T-helper 2 cell (primary cell): ENCODE measurements at places on chromosomes 4 and X.

GRCh38 chrX:85024044-85024443 is 20.4 kb downstream of the APOOL start:
- no peak for DNase-seq

DNA sequence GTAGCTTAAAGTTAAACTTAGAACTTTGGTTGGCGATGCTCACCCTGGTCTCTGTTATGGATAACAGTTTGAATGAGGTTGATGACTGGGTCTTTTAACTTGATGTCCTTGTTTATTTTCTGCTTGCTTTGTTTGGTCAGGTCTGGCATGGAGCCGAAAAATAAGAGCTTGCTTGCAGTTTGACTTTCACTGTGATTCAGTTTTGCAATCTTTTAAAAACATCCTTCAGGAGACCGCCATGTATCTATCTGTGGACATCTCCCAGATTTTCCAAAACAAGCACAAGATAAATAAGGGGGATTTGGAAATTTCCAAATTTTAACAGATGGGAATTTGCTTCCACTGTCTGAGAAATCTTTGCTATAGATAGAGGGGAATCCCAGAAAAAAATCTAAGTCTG is 246.7 kb downstream of the PALLD start:
- DNase-seq, result no peak

DNA sequence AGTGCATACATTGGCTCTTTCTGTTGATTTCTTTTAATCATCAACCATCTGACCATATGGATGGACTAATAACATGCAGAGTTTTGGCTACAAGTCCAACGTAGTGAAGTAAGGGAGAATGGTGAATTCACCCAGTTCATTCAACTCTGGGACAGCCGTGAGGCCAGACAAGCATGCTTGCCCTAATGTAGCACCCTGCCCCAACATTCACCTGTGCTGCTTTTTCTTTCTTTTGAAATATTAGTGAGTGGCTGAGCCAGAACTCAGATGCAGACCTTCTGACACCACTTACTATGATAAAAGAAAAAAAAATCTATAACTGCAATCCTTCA is 17.5 kb downstream of the ARSJ start:
- no peak for DNase-seq

DNA sequence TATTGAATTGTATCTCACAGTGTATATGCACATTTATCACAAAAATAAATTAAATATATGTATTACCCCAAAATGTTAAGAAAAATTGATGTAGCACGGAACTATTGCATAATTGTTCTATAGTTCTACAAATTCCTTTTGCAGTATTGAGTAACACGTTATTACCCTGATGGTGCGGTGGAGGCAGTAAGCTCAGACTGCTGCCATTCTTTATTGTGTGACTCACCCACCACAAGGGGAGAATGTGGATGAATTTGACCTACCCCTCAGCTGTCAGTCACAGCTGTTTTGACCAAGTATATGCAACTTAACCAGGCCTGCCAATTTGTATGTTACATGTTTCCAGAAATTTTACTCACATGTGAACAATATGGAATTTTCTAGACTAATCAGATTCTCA is 506.6 kb downstream of the SH3BGRL start:
- DNase-seq, result no peak

DNA sequence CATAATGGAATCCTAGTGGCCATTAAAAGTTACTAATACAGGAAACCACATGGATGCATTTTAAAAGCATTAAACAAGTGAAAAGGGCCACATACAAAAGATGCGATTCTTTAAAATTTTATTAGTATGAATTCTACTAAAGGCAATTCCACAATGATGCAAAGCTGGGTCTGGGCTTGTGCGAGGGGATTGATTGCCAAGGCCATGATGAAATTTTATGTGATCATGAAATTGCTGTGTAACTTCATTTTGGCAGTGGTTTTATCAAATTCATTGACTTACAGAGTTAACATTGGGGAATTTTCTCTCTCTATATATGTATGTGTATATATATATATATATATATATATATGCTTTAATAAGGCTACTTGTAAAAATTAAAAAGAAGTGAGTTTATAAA is 1142.5 kb upstream of the IGFBP7 start:
- DNase-seq, result no peak

GRCh38 chr4:185183622-185184281 is 20.0 kb downstream of the CFAP97 start:
- peak; percentile 61 for DNase-seq

DNA sequence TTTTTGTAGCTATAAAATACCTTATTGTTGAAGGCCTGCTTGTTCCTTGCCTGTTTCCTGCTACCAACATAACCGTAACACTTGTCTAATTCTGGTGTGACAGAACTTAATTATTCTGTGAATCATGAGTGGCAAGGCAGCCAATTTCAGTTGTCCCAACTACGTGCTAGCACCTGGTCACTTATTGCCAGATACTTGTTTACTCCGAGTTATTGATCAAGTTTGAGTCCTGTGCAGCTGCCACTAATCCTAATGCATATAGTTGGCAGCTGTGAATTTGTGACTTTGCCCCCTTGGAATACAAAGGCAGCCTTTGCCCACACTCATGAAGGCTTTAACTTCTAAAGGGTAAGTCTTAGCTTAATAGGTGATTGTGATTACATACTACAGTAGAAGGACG is 7.8 kb upstream of the RNF128 start:
- DNase-seq, result no peak

- DNase-seq, result no peak
These were observed 2039.9 kb upstream of the TENM3 start for GRCh38 chr4:180203349-180203748.

- no peak for DNase-seq
These were observed 308.5 kb downstream of the EVC2 start for GRCh38 chr4:5399790-5400421.

- no peak for DNase-seq
These were observed 151.6 kb downstream of the PALLD start for GRCh38 chr4:168648494-168648893.
